NCI-H1048 (cell line): ENCODE measurements at places on chromosomes 3 and 15.

DNA sequence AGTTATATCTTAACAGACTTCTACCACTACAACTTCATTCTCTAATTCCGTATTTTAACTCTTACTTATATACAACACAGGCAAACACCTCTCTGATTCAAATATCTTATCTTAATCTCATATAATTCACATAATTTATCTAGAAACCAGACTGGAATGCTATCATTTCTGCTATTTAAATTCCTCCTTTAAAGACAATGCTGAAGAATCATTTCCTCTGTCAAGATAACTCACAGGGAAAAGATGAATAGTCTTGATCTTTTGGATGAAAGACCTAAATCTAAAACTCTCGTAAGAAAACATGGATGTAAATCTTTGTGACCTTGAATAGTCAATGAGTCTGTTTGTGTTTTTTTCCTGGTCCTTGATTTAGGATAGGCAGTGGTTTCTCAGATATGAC lies 135.3 kb upstream of the PLXND1 start:
- no peak for DNase-seq

DNA sequence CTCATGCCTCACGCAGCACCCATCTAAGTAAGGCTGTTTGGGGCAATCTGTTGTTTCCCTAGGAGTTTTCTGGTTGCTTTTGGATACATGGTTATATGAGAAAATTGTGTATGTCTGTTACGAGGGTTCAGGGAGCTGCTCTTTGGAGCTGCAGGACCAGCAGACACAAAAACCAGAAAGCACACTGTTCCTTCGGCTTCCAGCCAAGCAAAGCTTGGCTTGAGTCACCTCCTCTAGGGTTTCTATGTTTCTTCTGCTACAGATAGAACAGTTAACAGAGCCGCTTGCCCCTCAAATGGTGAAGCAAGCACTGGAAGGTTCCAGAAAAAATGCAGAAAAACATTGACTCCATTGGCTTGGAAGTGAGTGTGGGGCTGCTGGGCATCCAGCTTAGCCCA lies 49.2 kb upstream of the CTDSPL start:
- no peak for DNase-seq

- DNase-seq, result no peak
Observed at GRCh38 chr15:39260391-39260790, 320.5 kb upstream of the THBS1 start.

DNA sequence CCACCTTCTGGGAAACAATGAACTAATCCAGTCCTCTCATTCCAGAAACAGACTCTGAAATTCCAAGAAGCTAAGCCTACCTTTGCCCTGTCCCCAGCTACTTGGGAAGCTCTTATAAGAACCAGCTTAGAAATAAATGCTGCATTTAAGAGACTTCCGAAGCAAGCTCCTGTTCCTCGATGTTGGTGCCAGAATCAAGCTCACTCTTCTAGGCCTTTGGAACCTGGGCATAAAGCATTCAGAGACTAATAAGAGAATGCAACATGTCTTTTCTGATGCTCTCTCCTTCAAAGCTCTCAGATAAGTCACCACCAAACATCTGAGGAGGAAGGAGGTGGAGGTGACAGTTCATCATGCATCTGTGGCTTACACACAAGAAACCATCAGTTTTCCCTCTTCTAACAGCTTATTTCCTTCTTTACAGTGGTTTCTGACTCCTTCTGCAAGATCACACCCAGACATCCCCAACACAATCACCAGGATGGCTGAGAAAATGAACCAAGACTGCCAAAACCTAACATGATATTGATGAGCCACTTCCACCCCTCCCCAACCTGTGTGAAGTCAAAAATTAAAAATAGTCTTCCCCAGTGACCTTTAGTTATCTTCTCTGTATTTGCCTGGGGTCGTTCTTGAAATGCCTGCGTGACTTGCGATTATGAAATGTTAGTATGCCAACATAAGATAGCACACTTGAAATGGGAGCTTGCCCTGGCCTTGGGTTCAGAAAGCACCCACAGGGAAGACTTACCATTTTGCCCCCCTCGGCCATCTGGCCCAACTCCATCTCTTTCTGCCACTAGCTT lies 11.5 kb downstream of the ARHGEF3 start:
- no peak for DNase-seq

DNA sequence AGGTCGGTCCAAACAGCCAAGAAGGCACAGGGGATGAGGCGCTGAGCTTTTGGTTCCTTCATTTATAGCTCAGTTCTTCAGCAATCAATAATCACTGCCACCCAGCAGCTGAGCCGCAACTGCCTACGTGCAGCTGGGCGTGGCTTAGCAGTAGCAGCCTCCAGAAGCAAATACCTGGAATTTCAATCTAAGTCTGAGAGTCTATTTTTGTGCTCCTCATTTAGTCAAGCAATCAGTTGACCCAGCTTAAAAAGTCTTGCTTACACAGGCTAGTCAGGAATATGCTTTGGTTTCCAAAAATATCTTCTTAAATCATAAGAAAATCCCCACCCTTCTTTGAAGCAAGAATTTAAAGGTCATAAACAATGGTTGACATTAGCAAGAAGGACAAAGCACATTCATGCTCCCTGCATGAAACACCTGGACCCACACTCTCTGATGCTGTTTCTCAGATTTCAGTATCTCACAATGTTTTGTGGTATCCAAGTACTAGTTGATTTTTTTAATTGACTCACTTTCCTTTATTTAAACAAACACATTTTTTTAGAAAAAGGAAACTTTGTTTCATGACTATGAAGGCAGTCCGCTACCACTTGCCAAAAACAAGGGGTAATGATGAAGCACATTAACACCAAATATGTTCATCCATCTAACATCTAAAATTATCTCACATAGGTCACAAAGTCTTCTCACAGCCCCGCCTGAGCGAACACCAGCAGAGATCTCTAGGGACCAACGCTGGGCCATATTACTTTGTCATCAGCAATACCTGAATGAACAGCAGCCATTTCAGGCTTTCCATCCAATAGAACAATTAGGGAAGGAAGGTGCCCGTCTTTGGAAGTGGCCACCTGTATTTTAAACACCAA lies 106.1 kb downstream of the OXNAD1 start:
- DNase-seq, result no peak

DNA sequence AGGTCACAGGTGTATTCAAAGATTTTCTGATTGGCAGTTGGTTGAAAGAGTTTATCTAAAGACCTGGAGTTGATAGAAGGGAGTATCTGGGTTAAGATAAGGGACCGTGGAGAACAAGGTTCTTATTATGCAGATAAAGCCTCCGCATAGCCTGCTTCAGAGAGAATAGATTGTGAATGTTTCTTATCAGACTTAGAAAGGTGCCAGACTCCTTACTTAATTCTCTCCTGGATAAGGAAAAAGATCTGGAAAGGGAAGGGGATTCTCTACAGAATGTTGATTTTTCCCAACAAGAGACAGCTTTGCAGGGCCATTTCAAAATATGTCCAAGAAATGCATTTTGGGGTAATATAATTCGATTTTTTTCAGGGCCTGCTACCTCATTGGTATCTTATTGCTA lies 341.3 kb upstream of the RARB start:
- DNase-seq, result no peak

DNA sequence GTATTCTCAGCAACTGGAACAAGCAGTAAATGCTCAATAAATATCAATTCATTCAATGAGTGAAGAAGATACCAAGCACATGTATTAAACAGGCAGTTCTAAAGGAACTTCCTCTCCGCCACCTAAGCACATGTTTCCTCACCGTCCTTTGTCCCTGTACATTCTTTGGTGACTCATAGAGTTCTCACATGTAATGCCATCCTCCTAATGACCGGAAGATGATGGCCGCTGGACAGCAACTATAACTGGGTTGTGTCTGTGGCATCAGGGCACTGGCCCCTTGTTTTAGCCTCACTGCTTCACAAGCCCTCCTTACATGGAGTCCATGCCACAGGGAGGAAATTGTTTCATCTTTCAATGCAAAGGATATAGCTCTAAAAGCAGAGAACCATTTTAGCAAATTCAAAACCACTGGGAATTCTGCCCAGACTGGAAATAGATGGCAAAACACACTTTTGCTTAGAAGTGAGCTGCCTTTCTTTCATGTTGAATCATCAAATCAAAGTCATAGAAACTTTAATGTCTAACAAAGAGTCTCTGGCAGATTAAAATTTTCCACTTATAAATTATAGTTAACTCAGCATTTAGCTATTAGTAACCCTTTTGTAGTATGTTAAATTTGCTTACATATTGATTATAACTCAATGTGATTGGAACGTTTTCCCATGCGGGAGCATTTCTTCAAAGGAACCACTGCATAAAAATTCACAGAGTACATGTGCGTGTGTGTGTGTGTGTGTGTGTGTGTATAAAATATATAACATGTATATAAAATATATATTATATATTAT lies 74.1 kb downstream of the GAP43 start:
- DNase-seq, result no peak

- DNase-seq, result no peak
Observed at GRCh38 chr3:65376426-65376825, 662.3 kb downstream of the MAGI1 start.

- DNase-seq, result no peak
Observed at GRCh38 chr15:43067717-43068461, 37.9 kb downstream of the UBR1 start.

DNA sequence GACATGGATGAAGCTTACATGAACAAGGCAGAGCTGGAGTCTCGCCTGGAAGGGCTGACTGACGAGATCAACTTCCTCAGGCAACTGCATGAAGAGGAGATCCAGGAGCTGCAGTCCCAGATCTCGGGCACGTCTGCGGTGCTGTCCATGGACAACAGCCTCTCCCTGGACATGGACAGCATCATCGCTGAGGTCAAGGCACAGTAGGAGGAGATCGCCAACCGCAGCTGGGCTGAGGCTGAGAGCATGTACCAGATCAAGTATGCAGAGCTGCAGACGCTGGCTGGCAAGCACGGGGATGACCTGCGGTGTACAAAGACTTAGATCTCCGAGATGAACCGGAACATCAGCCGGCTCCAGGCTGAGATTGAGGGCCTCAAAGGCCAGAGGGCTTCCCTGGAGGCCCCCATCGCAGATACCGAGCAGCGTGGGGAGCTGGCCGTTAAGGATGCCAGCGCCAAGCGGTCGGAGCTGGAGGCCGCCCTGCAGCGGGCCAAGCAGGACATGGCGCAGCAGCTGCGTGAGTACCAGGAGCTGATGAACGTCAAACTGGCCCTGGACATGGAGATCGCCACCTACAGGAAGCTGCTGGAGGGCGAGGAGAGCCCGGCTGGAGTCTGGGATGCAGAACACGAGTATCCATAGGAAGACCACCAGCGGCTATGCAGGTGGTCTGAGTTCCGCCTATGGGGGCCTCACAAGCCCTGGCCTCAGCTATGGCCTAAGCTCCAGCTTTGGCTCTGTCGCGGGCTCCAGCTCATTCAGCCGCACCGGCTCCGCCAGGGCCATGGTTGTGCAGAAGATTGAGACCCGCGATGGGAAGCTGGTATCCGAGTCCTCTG lies 77.6 kb downstream of the CLDN11 start:
- no peak for DNase-seq

DNA sequence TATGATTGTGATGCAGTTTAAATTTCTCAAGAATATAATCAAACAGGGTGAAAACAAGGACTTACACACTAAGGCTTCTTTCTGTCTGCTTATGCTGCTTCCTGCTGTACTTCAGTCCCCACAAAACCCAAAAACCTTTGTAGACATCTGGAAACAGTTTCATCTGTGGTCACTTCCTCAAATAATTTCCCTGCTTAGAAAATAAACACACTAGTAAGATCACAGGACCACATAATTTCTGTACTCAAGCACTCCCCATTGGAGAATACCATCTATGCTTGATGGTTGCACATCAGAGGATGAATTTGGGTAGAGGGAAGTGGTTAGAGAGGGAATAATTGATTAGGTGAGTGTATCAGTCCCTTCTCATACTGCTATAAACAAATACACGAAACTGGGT lies 266.2 kb downstream of the LSAMP start:
- no peak for DNase-seq
